ENCODE measurements at places on chromosomes 1 and 21.

GRCh38 chr1:77594366-77595112 is 87.9 kb downstream of the ZZZ3 start:
- no peaks in the 10 kb centered on the region for H3K36me3 ChIP-seq
- no peaks in the 10 kb centered on the region for H3K27me3 ChIP-seq
- no peak overlapping the region for H3K4me3 ChIP-seq

GRCh38 chr1:112309499-112309898 is 86.5 kb upstream of the CTTNBP2NL start:
- H3K27ac ChIP-seq, result no peak overlapping the region
- no peaks in the 10 kb centered on the region for H3K27me3 ChIP-seq
- no peaks in the 10 kb centered on the region for H3K4me1 ChIP-seq
- no peaks in the 10 kb centered on the region for H3K36me3 ChIP-seq
- no peak overlapping the region for H3K4me3 ChIP-seq

- no peak for DNase-seq
- H3K4me3 ChIP-seq, result no peak overlapping the region
- no peaks in the 10 kb centered on the region for H3K36me3 ChIP-seq
- no peaks in the 10 kb centered on the region for H3K4me1 ChIP-seq
Observed at GRCh38 chr1:53448241-53448841, 10.9 kb upstream of the DMRTB1 start.

DNA sequence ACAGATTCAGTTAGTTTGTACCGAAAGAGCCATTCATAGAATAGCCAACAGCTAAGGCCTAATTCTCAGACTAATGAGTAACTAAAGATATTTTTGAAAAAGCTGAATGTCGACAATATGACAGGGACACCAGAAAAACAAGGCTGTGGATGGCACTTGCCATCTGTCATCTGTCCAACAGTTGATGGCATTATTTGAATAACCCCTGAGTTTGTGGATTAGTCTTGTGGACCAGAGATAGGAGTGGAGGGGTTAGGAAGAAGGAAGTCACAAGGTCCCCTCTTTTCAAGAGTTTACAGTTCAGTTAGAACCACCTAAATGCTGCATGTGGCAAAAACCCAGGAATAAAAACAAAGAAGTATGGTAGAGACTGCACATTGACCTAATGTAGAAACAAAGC is 356.5 kb upstream of the DUSP10 start:
- H3K36me3 ChIP-seq, result no peaks in the 10 kb centered on the region
- no peak overlapping the region for H3K27ac ChIP-seq
- H3K4me3 ChIP-seq, result no peak overlapping the region
- H3K27me3 ChIP-seq, result no peaks in the 10 kb centered on the region

DNA sequence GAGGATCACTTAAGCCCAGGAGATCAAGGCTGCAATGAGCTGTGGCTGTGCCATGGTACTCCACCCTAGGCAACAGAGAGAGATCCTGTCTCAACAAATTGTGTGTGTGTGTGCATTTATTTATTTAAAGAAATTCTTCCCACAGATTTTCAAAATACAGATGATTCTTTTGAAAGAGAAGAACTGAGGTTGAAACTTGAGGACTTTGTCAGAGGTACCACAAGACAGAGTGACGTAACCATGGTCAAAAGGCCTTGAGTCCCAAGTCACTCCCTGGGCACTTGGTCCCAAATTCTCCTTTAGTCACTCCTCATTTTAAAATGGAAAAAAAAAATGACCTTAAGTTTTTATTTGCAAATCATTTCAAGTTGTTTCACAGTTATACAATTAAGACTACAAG is 57.4 kb downstream of the TIAM1 start:
- H3K27ac ChIP-seq, result no peak overlapping the region
- H3K4me1 ChIP-seq, result no peaks in the 10 kb centered on the region
- no peaks in the 10 kb centered on the region for H3K36me3 ChIP-seq
